ENCODE measurements at places on chromosomes 7 and 10.

GRCh38 chr10:55141892-55142291 lies 340.9 kb upstream of the PCDH15 start:
- no peaks in the 10 kb centered on the region for H3K4me1 ChIP-seq
- no peaks in the 10 kb centered on the region for H3K36me3 ChIP-seq
- no peaks in the 10 kb centered on the region for H3K27me3 ChIP-seq
- H3K4me3 ChIP-seq, result no peak overlapping the region

GRCh38 chr7:92464515-92464914 lies 13.2 kb downstream of the ERVW-1 start:
- H3K27me3 ChIP-seq, result no peaks in the 10 kb centered on the region
- peaks cover 14% of the 10 kb centered on the region for H3K36me3 ChIP-seq
- no peak overlapping the region for H3K4me3 ChIP-seq

- H3K4me3 ChIP-seq, result no peak overlapping the region
- no peaks in the 10 kb centered on the region for H3K4me1 ChIP-seq
- H3K27ac ChIP-seq, result no peak overlapping the region
- no peaks in the 10 kb centered on the region for H3K27me3 ChIP-seq
Measured at GRCh38 chr10:21184984-21185383, 287.9 kb upstream of the NEBL start.

DNA sequence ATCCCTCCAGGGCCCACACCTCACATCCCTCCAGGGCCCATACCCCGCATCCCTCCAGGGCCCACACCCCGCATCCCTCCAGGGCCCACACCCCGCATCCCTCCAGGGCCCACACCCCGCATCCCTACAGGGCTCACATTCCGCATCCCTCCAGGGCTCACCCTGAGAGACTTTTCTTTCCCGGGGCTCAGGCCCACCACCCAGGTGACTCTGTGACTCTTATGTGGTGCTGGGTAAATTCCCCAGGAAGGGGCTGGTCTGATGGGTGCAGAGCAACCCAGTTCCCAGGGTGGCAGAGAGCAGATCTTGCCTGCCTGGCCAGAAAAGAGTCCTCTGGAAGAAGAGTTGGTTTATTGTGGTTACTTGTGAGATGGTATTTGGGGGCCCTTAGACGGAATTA lies 290.7 kb downstream of the TCERG1L start:
- no peak overlapping the region for H3K4me3 ChIP-seq
- H3K27ac ChIP-seq, result no peak overlapping the region
- H3K27me3 ChIP-seq, result no peaks in the 10 kb centered on the region
- DNase-seq, result no peak

DNA sequence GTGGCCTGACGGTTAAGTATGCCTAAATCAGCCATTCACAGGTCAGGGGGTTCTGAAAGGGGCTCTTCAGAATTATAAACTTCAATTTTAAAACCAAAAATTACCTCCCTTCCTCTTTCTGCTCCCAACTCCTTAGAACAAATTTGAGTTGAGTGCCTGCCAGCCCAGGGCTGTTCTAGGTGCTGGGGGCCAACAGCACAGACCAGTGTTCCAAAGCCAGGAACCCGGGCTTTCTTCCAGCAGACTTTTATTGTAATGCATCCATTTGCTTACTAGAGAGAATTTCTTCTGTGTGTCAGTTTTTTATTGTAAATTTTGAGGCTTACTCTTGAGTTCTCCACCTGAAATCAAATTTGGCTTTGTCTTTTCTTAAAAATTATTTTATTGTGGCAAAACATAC lies 238.5 kb downstream of the CACNB2 start:
- H3K36me3 ChIP-seq, result no peaks in the 10 kb centered on the region
- no peak overlapping the region for H3K27ac ChIP-seq
- DNase-seq, result no peak
- H3K27me3 ChIP-seq, result no peaks in the 10 kb centered on the region

All from H9 (cell line).